A673 (cell line): ENCODE measurements at places on chromosomes 11 and 22. TPM values are rescaled to one million over a fixed set of nuclear protein-coding genes. Genes with fewer than 3 reads are reported as not detected.

DNA sequence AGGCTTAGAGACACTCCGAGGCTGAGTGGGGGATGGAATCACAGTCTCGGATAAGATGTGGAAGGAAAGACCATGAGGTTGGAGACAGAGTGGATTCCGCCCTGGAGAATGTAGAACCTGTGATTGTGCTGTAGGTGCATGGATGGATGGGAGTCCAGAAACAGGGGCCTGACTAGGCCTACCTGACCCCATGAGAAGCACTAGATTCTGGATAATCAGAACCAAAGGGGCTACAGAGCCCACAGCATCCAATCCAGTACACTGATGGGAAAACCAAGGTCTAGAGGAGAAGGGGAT, 32.3 kb upstream of the FCHSD2 start:
- DNase-seq = no peak

SLC22A6 gene
- not detected in 2 replicates for total RNA-seq

GRCh38 chr11:22984045-22984444, 123.8 kb upstream of the CCDC179 start:
- no peak for DNase-seq

DNA sequence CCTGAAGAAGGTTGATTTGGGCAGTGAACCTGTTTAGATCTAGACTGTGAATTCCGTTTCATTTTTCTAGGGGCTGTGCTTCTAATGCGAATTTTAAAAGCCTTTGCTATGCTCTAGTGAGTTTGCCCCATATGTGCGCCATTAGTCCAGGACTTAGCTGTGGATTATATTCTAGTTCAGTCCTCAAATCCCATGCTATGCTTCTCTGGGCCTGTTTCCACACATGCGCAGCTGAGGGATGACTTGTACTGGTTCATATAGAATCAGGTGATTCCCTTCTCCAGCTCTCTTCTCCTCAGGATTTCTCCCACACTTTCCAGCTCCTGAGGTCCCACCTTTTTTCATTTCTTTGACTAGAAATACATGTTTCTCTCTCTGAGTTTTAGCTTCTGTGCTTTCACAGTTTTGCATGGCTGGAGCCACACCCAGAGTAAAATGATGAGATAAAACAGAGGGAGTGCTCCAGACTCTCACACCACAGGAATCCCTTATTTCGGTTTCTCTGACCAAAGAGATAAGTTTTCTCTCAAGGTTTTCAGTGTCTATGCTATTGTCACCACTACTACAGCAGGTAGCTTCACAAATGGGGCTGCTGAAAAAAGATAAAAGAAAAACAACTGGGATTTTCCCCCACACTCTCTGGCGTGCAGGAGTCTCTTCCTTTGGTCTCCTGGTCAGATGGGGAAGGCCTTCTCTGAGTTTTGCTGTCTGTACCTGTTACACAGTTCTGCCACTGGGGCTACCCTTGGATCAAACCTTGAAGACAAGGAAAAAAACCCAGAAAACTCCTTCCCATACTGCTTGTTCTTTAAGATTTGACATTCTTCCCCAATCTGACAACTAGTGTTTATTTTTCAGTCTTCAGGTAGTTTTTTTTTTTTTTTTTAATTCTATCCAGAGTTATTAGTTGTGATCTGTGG, 96.2 kb upstream of the TEAD1 start:
- no peak for DNase-seq

CDKN1C gene
- 2.9 and 3.5 TPM in 2 replicates for total RNA-seq

DNA sequence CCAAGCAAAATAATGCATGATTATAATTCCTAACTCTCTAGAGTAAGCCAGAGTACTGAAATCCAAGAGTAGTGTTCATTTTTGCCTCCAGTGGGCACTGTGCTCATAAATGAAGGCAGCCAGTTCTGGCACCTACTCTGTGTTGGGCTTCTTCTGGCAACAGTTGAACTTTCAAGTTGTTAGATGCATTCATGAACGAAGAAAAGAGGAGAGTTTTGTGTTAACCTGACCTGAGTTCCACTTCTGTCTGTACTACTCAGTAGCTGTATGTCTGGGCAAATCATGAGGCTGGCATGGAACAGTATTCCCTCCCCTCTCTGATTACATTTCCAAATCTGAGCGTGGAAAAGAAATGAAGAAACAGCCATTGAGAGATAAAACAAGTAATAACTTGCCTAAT, 20.3 kb upstream of the TENM4 start:
- DNase-seq = peak; percentile 58

OR8K3 gene
- not detected in 2 replicates for total RNA-seq

DNA sequence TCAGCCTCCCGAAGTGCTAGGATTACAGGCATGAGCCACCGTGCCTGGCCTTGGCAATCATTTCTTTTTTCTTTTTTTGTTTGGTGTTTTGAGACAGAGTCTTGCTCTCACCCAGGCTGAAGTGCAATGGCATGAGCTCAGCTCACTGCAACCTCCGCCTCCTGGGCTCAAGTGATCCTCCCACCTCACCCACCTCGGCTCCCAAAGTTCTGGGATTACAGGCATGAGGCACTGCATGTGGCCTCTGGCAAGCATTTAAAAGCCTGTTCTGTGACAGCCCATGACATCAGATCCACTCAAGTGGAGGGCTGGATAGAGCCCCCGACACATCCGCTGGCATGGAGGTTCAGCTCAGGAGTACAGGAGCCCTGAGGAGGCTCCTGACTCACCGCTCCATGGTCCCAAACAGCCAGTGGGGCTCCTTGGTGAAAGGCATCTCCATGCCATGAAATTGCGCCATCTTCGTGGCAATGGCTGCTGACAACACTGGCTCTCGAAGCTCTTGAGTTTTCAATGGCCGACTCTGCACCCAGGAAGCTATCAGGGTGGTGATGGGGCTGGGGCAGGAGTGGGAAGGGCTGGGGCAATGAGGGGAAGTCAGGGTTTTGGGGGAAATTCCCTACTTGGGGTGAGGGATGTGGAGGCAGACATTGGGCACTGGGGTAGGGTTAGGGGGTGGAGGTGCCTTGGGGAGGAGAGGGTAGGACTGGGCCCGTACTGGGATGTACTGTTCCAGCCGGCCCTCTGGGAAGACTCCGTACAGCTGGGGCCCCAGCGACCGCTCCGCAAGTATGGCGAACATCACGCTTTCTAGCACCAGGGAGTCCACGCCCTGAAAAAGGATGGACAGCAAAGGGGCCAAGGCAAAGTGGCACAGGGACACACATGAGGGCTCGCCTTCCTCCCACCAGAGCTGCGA, 1.4 kb downstream of the CHKB start:
- DNase-seq = no peak

EXPH5 gene
- 0.26 and 0.39 TPM in 2 replicates for total RNA-seq

DNA sequence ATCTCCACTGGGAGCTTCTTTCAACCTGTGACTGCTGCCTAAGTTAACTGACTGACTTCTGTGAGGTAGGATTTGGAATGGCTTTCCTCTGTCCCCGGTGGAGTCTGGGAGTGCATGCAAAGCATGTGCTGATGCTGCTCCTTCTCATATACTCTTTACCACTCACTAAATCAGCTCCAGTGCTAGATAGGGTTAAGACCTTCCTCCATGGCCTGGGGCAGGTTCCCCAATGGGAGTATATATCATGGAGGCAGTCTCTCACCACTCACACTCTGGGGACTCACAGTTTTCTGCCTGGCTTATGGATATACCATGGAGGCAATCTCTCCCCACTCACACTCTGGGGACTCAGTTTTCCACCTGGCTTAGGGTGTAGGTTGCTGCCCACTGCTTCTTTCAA, 10.1 kb upstream of the FANCF start:
- no peak for DNase-seq

MIOX gene
- 0.32 and 0.46 TPM in 2 replicates for total RNA-seq

- DNase-seq = no peak
These were observed 29.6 kb downstream of the TMEM184B start for GRCh38 chr22:38243007-38243765.

DNA sequence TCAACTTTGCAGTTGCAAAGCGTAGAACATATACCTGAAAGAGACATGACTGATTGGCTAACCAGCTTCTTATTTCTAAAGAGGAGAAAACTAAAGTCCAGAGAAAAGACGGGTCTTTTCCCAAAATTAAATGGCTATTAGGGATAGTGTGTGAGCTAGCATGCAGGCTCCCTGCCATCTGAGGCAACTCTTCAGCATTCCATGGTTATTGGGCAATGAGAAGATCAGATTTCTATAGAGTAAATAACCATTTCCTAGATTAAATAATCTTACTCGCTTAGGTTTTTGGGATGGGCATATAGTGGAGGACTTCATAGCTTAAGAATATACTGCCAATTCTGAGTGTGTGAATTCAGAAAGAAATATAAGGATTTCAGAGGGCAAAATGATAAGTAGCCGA, 95.0 kb downstream of the PDHX start:
- no peak for DNase-seq

DNA sequence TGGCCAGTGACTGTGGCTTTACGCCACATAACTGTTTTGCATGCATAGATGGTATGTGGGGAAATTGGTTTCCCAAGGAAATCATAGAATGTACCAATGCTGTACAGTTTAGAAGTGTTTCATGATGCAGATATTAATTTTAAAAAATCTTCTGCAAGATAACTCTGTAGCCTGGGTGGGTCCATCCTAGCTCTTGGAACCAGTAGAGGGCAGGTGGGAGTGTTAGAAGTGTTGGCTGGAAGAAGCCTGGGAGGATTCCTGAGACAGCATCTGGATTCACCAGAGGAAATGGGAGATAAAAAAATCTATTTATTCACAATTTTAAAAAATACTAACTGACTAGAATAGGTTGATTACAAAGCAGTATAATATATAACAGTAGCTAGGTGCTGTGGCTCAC, 139.9 kb upstream of the GRIA4 start:
- no peak for DNase-seq

- DNase-seq = no peak
These were observed 18.6 kb downstream of the PICALM start for GRCh38 chr11:86050196-86050709.

GRCh38 chr11:62477927-62478326, 59.1 kb downstream of the SCGB1A1 start:
- no peak for DNase-seq

DNA sequence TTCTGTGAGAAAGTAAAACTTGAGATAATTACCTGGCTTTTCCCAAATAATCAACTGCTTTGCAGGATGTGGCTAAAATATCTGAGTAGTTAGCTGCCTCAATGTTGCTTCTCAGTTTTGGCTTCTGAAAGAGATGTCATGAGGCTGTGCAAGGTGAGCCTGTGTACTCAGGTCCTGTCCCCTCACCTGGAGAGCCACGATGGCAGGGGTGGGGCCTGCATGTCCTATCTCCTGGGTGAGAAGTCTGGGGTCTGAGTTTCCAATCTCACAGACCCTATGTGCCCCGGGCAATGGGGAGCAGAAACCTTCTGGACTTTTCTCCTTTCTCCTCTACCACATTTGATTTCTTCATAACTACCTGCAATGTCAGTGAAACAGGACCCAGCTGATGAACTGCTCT, 338.6 kb upstream of the B3GAT1 start:
- DNase-seq = no peak

- no peak for DNase-seq
These were observed 2.0 kb upstream of the APOBEC3A start for GRCh38 chr22:38955250-38955905.

SLC25A45 gene
- 5.3 and 7.4 TPM in 2 replicates for total RNA-seq

GRCh38 chr22:44387486-44387885, 74.7 kb upstream of the SHISAL1 start:
- no peak for DNase-seq

DNA sequence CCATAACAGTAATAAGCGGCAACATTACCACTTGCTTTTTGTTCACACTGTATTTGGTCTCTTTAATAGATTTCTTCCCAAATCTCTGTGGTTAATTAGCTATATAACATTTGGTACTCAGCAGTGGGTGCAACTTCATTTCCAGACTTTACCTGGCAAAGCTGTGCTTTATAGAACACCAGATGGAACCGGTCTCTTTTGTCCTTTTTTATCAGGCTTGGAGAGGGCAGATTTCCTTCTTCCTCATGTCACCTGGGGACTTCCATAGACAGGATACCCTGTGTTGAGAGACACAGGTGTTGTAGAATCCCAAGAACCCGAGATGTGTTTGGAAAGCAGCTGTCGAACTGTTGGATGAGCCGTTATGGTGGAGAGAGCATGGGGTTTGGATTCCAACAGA, 393.7 kb downstream of the NTM start:
- DNase-seq = no peak

GRCh38 chr22:45683680-45684079, 12.0 kb downstream of the ATXN10 start:
- DNase-seq = no peak

GRCh38 chr11:61923166-61924063, 6.0 kb upstream of the RAB3IL1 start:
- DNase-seq = peak; percentile 61

- DNase-seq = no peak
These were observed 32.9 kb upstream of the EHF start for GRCh38 chr11:34588023-34588422.

DNA sequence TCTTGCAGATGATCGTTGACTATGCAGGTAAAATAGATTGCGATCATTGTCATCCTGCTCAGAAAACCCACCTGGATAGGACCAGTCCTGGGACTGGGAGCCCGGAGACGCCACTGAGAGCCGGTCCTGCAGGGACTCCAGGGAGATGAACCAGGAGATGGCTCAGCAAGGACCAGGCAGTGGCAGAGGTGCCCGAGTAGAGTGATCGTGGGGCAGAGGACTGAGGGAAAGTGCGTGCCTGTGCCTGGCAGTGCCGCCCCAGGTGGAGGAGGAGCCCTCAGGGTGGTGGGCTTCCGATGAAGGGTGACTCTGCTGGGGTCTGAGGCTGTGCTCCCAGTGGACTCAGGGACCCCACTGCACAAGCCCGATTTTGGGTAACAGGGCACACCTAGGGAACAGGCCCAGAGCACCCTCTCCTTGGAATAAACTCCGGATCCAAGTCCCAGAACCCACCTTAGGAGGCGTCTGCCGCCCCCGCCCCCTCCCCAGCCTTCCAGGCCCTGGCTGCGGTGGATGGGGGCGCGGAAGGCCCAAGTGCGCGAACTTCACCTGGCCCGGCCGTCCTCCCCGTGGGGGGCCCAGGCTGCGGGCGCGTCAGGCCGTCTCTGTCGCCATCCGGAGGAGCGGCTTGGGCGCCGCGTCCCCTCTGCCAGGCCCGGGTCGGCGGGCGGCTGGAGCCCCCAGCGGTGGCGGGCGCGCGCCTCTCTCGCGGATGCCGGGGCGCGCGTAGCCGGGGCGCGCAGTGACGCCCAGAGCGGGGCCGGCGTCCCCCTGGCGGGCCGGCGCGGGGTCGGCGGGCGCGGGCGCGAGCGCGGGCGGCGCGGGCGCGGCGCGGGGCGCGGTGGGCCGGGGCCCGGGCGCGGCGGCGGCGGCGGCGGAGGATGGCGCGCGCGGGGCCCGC, 1338.8 kb downstream of the BRD1 start:
- DNase-seq = peak; percentile 57

OR8B12 gene
- total RNA-seq = not detected in 2 replicates

GRCh38 chr11:71933141-71933933, 4.5 kb downstream of the RNF121 start:
- DNase-seq = no peak
